A549 treated with AZD2906 at 1 μM for 4 hours (cell line): ENCODE measurements at places on chromosomes 3 and 15. TPM values are rescaled to one million over a fixed set of nuclear protein-coding genes. Genes with fewer than 3 reads are reported as not detected.

Gene ATP13A5
- not detected in 5 replicates for total RNA-seq

Gene TRIM71
- 0.01 TPM in 2 of 5 replicates, not detected in the others for total RNA-seq

Gene RNU5B-1
- not detected in 5 replicates for total RNA-seq

Gene MUC4
- total RNA-seq = 0.01 to 0.10 TPM (median 0.05 TPM) in 4 of 5 replicates, not detected in the other

Gene IL17RD
- total RNA-seq = 0.56 to 1.2 TPM (median 0.97 TPM) in 5 replicates

Gene GOLGA6L9
- total RNA-seq = 1.8 to 3.0 TPM (median 1.9 TPM) in 5 replicates

Gene CCPG1
- 33.8 to 43.6 TPM (median 39.4 TPM) in 5 replicates for total RNA-seq

Gene VIPR1
- 2.0 to 2.5 TPM (median 2.1 TPM) in 5 replicates for total RNA-seq

Gene CSPG5
- 0.80 to 1.1 TPM (median 0.95 TPM) in 5 replicates for total RNA-seq
